ENCODE measurements at places on chromosomes 1 and 21. TPM values are rescaled to one million over a fixed set of nuclear protein-coding genes. Genes with fewer than 3 reads are reported as not detected.

GRCh38 chr1:247576514-247576913 lies 11.6 kb upstream of the OR2G2 start:
- peak; percentile 18 for DNase-seq
- H3K4me1 ChIP-seq: no peaks in the 10 kb centered on the region
- no peaks in the 10 kb centered on the region for H3K36me3 ChIP-seq
- no peak overlapping the region for H3K27ac ChIP-seq

The KRTAP11-1 gene
- not detected for polyA plus RNA-seq

The NBPF11 gene
- polyA plus RNA-seq: 26.8 TPM

DNA sequence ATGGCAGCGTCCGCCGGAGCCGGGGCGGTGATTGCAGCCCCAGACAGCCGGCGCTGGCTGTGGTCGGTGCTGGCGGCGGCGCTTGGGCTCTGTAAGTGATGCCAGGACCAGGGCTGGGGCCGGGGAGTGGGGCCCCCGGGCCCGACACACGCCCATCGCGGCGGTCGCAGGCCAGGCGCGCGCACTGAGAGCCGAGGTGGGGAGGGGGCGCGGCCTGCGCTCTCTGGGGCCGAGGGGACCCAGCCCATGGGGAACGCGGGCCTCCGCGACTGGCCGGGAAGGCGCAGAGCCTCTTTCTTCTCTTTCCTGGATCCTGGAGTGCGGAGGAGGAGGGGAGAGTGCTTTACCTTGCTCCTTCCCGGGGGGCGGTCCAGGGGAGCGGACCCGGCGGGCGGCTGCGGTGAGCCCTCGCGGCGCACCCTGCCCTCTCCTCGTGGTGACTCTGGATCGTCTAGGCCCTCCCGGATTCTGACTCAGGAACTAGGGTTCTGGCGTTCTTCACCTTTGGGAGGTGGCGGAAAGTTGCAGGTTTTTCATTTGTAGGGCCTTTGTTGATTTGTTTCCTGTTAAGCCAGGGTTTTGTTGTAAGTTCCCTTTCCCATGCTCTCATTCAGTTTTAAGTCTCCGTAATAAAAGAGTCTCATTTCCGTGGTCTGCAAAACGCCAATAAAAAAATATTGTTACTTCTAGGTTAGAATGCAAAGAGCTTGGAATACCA lies 529 bp downstream of the MPZL1 start:
- H3K4me3 ChIP-seq: peak overlapping the region; percentile 76
- no peak for DNase-seq

DNA sequence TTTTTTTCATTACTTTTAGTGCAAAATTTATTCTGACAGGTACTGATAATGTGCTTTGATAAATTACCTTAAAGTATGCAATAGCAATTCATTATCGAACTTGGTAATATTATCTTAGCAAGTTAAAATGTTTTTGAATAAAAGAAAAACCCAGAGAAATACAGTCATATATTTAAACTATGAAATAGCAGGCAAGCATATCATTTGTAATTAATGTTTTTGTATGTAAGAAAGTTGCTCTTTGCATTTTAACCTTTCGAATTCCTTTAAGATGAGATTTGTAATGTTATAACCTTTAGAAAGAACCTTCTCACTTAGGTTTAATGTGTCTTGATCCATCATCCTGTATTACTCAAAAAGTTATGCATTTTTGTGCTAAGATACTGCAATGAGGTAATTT lies 585.6 kb downstream of the PTBP2 start:
- no peaks in the 10 kb centered on the region for H3K27me3 ChIP-seq
- no peak overlapping the region for H3K27ac ChIP-seq
- no peak for DNase-seq
- H3K36me3 ChIP-seq: no peaks in the 10 kb centered on the region

- H3K27me3 ChIP-seq: no peaks in the 10 kb centered on the region
- H3K4me1 ChIP-seq: no peaks in the 10 kb centered on the region
- H3K36me3 ChIP-seq: no peaks in the 10 kb centered on the region
- H3K27ac ChIP-seq: no peak overlapping the region
Measured at GRCh38 chr1:206748348-206749030, 22.1 kb upstream of the IL19 start.

The PCP4L1 gene
- not detected for polyA plus RNA-seq

DNA sequence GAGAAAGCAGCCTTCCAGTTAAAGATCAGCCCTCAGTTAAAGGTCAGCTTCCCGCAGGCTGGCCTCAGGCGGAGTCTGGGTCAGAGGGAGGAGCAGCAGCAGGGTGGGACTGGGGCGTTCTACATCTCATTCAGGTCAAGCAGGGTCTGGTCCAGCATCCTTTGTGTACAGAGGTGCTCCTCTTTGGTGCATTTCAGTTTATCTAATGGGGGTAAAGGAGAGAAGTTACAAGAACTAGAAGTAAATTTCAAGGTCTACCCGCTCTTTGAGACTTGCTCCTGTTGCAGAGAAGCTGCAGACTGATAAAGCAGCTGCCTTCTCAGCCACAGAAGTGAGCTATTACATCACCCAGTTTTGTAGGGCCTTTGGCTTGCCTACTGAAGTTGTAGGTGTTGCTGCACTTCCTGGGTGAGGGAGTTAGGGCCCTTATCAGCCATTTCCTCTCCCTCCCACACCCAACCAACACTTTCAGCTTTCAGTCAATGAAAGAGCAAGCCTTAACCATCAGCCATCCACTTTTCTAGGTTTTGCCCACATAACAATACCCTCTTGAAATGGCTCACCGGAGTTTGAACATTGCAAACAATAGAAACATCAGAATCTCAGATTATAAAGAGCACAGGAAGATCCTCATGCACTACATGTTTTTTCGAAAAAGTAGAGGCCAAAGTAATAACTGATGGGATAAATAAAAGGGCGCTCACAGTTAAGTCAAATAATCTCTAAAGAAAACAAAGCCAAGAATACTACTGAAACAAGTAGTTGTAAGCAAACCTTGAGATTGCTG lies 2.8 kb upstream of the NUP210L start:
- no peak overlapping the region for H3K4me3 ChIP-seq
- DNase-seq: no peak
- H3K27ac ChIP-seq: peak overlapping the region; percentile 62
- peaks cover 15% of the 10 kb centered on the region for H3K4me1 ChIP-seq
- peaks cover 74% of the 10 kb centered on the region for H3K36me3 ChIP-seq

Data from B cell (primary cell).